Naive thymus-derived CD8-positive, alpha-beta T cell (primary cell): ENCODE measurements at places on chromosomes 4 and X.

DNA sequence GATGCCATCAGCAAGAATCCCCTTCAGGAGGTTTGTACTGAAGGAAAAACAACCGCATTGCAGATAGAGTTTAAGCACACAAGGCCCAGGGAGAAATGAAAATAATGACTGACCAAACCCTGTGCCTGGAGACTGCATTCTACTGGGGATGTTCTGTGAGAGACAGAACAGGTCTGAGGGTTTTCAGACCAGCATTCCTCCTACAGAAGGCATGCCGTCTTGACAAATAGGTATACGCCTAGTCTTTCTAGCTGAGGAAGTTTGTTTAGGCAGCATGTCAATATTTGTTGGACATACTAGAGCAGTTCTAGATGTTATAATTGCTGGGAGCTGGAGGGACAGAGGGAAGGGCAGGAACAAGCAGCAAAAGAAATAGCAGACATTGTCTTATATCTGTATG lies 68.4 kb upstream of the SCOC start:
- H3K4me1 ChIP-seq = no peaks in the 10 kb centered on the region
- H3K27me3 ChIP-seq = peaks cover 6% of the 10 kb centered on the region
- H3K4me3 ChIP-seq = no peak overlapping the region
- no peaks in the 10 kb centered on the region for H3K36me3 ChIP-seq
- H3K27ac ChIP-seq = no peak overlapping the region

GRCh38 chrX:13223868-13224567 lies 95.8 kb downstream of the ATXN3L start:
- no peak overlapping the region for H3K4me3 ChIP-seq
- H3K36me3 ChIP-seq = no peaks in the 10 kb centered on the region
- H3K4me1 ChIP-seq = peaks cover 1% of the 10 kb centered on the region

DNA sequence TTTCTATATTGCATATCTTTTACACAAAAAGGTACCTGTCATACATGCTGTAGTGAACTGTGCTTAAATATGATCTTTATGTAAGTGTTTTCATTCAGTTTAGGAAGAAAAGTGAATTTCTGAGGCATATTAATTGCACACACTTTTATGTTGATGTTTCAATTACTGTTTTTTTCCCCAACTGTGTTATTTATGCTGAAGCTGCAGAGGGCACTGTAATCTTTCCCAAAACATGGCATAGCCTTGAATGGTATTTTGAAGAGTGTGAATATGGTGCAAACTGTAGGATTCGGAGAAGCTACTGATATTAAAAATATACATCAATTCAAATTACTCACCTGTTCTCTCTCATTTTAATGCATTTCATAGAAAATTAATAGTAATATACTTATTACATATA lies 6.0 kb upstream of the CENPE start:
- no peak overlapping the region for H3K27ac ChIP-seq
- no peak for DNase-seq
- H3K27me3 ChIP-seq = peaks cover 6% of the 10 kb centered on the region

DNA sequence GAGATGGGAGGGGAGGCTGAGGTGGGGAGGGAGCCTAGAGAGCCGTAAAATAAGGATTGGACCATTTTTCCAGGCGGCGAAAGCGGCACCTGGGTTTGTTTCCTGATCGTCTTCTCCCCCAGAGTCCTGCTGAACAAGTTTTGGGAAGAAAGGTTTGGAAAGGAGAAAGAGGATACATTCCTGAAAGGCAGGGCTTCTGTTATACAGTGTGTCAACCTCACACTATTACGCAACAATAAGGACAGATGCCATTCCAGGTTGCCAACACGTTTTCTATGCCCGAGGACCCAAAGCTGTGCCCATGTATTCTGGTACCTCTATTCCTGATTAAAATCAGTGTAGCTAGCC lies 658 bp downstream of the SCOC start:
- H3K27ac ChIP-seq = peak overlapping the region; percentile 91
- H3K27me3 ChIP-seq = no peaks in the 10 kb centered on the region
- H3K4me1 ChIP-seq = peaks cover 52% of the 10 kb centered on the region
- no peak overlapping the region for H3K4me3 ChIP-seq
- peak; percentile 3 for DNase-seq
- H3K36me3 ChIP-seq = no peaks in the 10 kb centered on the region

GRCh38 chrX:149207518-149207917 lies 297.6 kb downstream of the IDS start:
- no peaks in the 10 kb centered on the region for H3K36me3 ChIP-seq
- no peaks in the 10 kb centered on the region for H3K4me1 ChIP-seq
- H3K27me3 ChIP-seq = no peaks in the 10 kb centered on the region
- no peak overlapping the region for H3K4me3 ChIP-seq
- no peak overlapping the region for H3K27ac ChIP-seq

DNA sequence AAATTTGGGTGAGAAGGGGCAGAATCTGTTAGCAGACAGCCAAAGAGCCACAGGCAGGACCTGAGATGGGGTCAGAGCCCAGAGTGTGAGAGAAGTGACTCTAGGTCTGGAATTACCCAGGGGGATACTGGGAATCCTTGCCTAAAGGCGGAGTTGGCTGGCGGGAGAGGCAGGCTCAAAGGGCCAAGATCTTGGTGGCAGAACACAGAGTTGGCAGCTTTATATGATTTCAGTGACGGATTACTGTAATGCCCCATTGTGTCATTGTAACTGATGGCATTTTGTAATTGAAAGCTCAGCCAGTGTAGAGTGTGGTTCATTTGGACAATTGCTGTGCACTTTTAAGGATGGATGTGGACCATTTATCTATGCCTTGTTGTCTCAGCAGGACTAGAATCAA lies 77.3 kb downstream of the SMIM20 start:
- no peaks in the 10 kb centered on the region for H3K4me1 ChIP-seq
- H3K4me3 ChIP-seq = no peak overlapping the region
- no peaks in the 10 kb centered on the region for H3K27me3 ChIP-seq
- H3K36me3 ChIP-seq = no peaks in the 10 kb centered on the region
- H3K27ac ChIP-seq = no peak overlapping the region
- no peak for DNase-seq

DNA sequence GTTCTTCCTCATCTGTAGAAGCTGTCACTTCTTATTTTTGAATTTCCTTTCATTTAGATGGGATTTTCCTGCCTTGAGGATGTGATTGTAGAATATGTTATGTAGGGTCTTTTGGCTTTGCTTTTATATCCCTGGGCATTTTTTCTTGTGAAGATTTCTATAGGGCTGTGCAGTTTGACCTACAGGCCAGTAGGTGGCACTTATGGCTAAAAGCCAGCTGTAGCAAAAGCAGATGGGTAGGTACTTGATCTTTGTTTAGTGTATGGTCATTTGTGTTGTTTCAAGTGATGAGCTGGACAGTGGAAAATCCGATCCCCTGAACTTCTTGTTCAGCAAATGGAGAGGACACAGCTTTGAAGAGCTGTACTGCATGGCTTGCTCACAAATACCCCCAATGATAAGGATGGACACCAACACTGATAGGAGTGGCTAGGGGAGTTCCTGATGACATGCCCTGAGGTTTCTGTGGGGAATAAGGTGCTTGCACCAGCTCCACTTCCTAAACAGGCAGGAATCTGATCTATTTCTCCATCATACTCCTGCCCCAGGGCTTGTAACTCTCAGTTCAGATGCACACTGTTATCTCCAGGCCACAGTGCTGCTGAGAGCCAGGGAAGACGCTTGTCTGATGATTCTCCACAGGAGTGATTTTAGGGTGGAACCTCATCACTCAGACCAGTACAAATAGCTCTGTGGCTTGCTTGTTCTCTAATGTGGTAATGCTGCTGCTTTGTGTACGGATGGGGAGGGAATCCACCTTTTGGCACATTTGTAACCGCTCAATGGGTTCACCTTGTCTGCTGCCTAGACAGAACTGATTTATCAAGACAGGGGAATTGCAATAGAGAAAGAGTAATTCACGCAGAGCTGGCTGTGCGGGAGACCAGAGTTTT lies 417.1 kb upstream of the MAGEB16 start:
- H3K4me3 ChIP-seq = no peak overlapping the region
- H3K27me3 ChIP-seq = no peaks in the 10 kb centered on the region
- H3K4me1 ChIP-seq = no peaks in the 10 kb centered on the region

DNA sequence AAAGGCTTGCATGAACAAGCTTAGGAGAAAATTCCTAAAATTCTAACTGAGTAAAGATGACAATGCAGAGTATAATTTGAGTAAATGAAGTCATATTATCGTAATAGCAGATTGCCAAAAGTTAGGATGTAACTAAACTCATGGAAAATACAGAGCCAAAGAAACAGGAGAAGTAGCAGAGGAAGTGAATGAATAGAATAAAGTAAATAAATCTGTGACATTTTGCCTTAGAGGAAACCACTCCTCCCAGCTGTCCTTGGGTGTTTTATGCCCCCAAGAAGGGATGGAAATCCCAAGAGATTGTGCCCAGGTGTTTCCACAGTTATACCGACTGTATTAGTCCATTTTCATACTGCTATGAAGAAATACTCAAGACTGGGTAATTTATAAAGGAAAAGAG lies 1.9 kb upstream of the BMX start:
- H3K4me1 ChIP-seq = peaks cover 3% of the 10 kb centered on the region
- no peak overlapping the region for H3K4me3 ChIP-seq
- H3K27me3 ChIP-seq = peaks cover 7% of the 10 kb centered on the region
- DNase-seq = no peak
- no peak overlapping the region for H3K27ac ChIP-seq

- no peak overlapping the region for H3K4me3 ChIP-seq
- no peak overlapping the region for H3K27ac ChIP-seq
- DNase-seq = no peak
- H3K36me3 ChIP-seq = no peaks in the 10 kb centered on the region
Measured at GRCh38 chr4:17033768-17034181, 135.3 kb upstream of the LDB2 start.
